Stimulated activated CD4-positive, alpha-beta T cell treated with anti-CD3 and anti-CD28 coated beads, TNF-alpha, amount 100 ng/mL, for 1 hour (primary cell): ENCODE measurements at places on chromosomes 7 and 10.

GRCh38 chr7:70298780-70299471, 700.7 kb downstream of the AUTS2 start:
- no peak for DNase-seq

GRCh38 chr7:11875635-11876034, 43.6 kb upstream of the THSD7A start:
- no peak for DNase-seq

DNA sequence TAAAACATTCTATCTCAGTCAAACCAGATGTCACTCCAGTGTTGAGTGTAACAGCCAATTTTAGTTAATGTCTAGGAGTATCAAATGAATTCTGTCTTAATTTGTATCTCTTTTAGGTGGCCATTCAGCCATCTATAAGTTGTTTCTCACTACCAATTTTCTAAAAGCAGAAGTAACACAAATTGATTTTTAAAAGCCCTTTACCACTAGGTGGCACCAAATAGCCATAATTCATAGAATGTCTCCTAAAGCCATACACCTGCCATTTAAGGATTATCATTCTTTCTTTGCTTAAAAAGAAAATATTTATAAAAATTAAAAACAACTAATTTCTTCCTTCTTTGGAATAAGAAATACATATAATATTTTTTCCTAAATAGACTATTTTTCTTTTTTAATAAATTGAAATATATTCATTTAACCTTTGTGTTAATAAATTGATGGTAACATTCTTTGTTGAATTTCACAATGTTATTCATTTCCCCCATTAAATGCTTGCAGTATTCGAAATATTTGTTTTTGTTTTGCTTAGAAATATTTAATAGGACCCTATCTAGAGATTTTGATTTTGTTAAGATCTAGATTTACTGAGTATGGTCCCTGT, 107.8 kb upstream of the PPP1R3A start:
- no peak for DNase-seq

- no peak for DNase-seq
These were observed 52.6 kb downstream of the CHST3 start for GRCh38 chr10:72016608-72017300.

DNA sequence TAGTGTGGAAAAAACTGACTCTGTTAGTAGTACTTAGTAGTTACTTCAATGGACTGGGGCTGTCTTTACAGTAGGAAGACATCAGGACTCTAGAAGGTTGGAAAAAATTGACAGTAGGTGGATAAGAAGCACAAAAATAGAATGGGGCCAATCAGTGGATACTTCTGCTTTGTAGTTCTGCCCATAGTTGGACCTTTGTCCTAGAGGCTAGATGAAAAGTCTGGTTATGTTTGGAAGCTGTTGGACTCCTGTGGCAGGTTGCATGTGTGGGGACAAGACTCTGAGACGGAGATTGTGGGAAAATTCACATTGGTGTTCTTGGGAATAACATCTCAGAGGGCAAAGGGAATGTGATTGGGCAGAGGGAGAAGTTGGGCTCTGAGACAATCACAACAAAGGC, 18.6 kb upstream of the KBTBD2 start:
- DNase-seq: no peak

- no peak for DNase-seq
These were observed 15.7 kb upstream of the STN1 start for GRCh38 chr10:103933557-103934121.

DNA sequence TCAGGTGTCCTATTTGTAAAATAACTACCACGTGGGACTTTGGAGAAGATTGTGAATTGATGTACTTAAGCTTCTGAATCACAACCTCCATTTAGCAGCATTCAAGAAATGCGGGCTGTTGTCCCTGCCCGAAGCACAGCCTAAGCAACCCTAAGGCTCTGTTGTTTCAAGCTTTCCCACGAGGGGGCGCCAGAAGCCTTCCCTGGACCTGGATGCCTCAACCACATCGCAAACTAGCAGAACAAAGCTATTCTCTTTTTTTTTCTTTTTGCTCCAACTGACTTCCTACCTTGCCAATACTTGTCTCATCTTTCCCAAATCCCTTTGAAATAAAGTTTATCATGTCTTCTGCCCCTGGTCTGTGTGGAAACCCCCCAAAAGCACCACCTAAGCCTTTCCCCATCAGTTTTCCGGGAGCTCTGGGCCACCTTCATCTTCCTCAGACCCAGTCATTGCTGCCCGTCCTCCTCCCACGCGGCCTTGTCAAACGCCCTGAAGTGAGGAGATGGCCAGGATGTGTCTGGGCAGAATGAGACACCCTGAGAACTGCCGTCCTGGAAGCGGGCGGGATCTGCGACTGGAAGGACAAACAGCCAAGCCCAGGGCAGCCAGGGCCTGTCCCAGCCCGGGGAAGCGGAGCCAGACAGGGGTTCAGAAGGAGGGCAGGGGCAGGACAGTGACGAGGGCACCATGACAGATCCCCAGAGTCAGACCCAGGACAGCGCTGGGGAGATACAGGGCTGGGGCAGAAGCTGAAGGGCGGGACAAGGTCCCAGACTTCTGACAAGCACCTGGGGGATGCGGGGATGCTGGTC, 112.7 kb downstream of the SLIT1 start:
- DNase-seq: peak; percentile 25

DNA sequence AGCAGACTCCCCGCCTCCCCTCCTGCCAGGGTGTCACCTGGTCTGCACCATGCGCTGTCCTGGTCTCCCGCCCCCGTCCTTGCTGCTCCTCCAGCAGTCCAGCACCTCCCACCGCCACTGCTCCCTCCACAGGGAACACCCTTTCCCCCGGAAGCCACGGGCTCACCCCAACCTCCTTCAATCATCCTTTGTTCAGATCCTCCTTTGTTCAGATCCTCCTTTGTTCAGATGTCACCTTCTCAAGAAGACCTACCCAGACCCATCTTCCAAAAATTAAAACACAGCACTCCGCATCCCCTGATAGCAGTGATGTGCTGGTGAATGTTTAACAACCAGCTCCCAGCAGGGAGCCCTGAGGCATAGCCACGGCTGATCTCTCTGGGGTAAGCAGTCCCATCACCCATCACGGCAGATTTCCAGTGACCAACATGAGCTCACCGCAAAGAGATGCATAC, 237.7 kb downstream of the USP6NL start:
- no peak for DNase-seq

DNA sequence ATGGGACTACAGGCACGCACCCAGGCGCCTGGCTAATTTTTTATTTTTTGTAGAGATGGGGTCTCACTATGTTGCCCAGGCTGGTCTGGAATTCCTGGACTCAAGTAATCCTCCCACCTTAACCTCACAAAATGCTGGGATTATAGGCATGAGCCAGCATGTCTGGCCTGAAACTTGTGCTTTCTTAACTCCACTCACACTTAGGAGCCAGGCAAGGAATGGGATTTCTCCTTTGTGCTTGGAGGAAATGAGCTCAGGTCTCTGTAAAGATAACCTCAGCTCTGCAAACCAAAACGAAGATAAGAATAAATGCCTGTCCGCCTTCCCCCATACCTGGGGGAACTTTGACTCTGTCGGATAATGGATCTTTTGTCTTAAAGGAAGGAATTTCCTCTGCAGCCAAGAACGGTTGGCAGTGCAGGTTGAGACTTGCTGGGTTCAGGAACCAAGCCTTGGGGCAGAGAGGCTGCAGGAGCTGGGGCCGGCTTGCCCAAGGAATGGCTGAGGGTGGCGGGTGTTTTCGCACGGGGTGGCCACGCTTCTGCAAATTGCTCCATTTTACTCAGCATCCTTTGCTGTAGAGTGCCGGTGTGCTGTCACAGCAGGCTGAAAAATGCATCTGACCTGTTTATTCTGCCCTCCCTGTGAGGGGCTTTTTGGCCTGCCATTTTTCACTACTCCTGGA, 174.2 kb downstream of the KIAA1217 start:
- no peak for DNase-seq

DNA sequence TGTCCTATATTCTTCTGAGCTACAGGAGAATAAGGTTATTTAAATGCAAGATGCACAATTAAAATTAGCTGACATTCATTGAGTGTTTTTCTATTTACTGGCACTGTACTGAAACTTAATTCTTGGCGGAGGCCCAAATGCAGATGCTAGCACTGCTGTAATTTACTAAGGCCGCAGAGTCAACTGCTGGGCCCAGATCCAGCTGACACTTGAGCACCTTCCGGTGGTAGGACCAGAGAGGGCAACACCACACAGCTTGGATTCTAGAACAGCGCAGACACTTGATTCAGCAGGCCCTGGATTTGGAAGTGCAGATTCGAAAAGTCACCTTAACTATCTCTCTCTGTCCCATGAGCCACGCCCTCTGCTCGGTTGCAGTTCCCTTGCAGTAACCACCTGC, 228.6 kb upstream of the TMEM72 start:
- DNase-seq: no peak

DNA sequence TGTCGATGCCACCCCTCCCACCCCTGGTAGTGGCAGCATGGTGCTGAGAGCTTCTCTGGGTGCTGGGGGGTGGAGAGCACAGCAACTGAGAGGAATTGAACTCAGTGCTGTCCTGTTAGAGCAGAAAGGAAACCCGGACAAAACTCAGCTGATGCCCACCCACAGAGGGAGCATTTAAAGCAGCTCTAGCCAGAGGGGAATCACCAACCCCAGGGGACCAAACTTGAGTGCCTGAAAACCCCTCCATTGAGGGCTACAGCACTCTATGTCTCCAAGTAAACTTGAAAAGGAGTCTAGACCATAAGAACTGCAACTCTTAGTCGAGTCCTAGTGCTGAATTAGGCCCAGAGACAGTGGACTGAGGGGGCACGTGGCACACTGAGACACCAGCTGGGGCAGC, 16.8 kb upstream of the FOXI2 start:
- no peak for DNase-seq

DNA sequence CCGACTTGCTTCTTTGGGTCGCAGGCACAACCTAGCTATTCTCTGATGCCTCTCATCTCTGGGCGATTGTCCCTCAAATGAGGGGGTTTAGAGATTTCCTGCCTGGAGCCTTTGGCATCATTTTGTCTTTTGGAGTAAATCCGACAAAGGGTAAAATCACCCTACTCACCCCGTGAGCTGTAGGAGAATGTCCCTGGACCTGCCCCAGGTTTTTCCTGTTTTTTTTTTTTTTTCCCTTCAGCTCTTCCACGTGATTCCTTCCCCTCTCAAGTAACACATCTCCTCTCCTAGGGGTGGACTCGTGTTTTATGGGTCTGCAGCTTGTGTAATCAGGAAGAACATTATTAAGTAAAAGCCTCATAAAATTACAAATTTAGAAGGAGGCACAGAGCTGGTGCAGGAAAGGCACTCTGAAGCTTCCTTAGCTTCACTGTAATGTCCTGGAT, 128.4 kb upstream of the ZNF746 start:
- DNase-seq: no peak

DNA sequence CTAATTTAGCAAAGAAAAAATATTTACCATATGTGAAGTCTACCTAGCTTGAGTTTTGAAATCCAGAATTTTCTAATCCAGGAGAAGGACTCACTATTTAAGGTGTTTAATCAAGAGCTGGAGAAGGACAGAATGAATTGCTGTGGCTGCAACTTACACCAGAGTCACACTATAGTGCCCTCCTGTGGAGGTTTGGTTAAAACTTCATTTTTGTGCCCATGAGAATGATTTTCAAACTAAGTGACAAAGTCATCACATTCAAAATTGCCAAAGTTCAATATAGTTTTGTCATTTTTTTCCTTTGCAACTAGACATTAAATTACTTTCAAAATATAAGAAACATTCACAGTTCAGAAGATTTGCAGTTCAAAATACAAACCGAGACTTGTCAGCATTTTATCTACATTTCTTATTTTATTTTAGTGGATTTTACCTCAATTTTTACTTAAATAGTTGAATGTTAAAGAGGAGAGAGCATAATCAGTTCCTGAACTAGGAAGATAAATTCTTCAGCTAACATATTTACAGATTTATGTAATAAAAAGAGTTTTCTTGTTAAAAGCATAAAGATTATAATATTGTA, 70.7 kb downstream of the CABCOCO1 start:
- no peak for DNase-seq

DNA sequence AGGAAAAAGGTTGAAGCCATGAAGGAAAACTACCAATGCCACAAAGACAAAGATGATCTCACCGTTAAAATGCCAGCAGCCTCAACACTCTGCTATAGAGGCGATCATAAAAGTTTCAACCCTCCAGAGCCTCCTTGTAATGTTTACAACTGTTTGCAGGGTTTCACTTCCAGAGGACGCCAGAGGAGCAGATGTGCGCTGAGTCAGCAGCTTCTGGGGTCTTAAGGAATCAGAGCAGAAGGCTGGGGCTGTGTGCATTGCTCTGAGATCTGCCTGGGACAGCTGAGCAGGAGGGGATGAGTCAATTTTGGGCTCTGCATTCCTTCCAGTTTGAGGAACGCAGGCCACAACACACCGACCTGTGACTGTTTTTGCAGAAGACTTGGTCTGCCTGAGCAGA, 98.3 kb downstream of the TMEM130 start:
- no peak for DNase-seq

- no peak for DNase-seq
These were observed 33.9 kb downstream of the EBLN1 start for GRCh38 chr10:22183771-22184461.

- no peak for DNase-seq
These were observed 111.8 kb downstream of the EGFR start for GRCh38 chr7:55130395-55131141.

DNA sequence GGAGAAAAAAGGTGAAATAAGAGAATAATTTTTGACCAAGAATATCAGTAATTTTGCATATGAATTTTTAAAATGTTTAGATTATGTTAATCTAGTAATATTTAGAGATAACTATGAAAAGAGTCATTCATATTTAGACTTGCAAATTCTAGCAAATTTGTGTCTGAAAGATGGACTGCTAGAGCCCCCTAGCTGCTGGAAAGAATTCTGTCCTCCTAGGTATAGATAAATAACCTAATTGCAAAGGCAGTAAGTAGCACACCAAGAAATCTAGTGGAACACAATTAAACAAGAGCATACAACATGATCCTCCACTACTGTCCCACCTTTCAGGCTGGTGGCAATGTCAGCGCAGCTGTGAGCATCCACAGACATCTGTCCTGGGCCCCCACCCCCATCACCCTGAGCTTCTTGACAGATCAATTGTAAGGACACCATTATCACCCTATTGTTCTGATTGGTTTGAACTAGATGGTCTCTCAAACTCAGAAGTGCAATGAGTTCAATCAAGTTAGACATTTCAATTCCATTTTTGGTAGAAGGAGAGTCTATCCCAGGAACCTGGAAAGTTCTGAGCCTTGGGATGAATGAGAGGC, 15.0 kb upstream of the GFRA1 start:
- no peak for DNase-seq

GRCh38 chr7:76409537-76409936, at the start of gene SSC4D:
Gene SSC4D (minus strand): TSS chr7:76409697. CDS start chr7:76404439, 5,258 bp downstream.
- DNase-seq: no peak
